ENCODE measurements at places on chromosomes 11 and 22. TPM values are rescaled to one million over a fixed set of nuclear protein-coding genes. Genes with fewer than 3 reads are reported as not detected.

- no peak for DNase-seq
Observed at GRCh38 chr11:87432022-87432421, 394.3 kb downstream of the TMEM135 start.

DNA sequence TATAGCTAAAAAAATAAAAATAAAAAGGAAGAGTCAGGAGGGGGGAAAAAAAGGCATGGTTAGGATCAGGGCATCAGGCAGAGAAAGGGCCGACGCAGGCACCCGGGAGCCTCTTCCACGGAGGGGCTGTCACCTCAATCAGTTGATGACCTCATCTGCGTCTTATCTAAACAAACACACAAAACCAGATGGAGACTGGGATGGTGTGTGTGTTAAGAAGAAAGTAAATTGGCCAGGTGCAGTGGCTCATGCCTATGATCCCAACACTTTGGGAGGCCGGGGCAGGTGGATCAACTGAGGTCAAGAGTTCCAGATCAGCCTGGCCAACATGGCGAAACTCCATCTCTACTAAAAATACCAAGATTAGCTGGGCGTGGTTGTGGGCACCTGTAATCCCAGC, 63.6 kb downstream of the DHCR7 start:
- DNase-seq: no peak

DNA sequence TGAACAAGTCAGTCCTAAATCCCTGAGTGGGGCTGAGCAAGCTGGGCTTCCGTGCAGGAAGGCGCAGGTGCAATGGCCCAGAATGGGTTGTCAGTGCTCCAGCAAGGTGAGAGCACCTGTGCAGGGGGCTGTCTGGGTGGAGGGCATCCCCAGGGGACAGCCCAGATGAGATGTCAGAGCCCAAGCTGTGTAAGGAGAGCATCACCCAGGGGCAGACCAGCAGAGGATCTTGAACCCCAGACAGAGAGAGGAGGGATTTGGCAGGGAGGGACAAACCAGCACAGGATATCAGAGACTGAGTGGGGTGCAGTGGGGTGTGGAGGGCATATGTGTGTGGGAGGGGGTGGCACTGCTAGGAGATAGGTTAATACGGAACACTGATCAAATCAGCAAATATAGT, 114.9 kb upstream of the TMEM45B start:
- DNase-seq: no peak

- DNase-seq: no peak
Observed at GRCh38 chr22:47301820-47302475, 539.5 kb downstream of the TBC1D22A start.

RANGAP1 gene
- total RNA-seq: 80.2 TPM

OR52E8 gene
- total RNA-seq: not detected
